ENCODE measurements at places on chromosomes 11 and 22.

- peak; percentile 81 for DNase-seq
These were observed 15.8 kb downstream of the CYB5R2 start for GRCh38 chr11:7657306-7658025.

GRCh38 chr11:12862696-12863469, 146.2 kb upstream of the RASSF10 start:
- no peak for DNase-seq

- DNase-seq = no peak
These were observed at the start of gene SLC7A4 for GRCh38 chr22:21032037-21032867. Gene SLC7A4, minus strand, starts transcription at chr22:21032561. Its CDS starts 749 bp downstream, at chr22:21031812.

DNA sequence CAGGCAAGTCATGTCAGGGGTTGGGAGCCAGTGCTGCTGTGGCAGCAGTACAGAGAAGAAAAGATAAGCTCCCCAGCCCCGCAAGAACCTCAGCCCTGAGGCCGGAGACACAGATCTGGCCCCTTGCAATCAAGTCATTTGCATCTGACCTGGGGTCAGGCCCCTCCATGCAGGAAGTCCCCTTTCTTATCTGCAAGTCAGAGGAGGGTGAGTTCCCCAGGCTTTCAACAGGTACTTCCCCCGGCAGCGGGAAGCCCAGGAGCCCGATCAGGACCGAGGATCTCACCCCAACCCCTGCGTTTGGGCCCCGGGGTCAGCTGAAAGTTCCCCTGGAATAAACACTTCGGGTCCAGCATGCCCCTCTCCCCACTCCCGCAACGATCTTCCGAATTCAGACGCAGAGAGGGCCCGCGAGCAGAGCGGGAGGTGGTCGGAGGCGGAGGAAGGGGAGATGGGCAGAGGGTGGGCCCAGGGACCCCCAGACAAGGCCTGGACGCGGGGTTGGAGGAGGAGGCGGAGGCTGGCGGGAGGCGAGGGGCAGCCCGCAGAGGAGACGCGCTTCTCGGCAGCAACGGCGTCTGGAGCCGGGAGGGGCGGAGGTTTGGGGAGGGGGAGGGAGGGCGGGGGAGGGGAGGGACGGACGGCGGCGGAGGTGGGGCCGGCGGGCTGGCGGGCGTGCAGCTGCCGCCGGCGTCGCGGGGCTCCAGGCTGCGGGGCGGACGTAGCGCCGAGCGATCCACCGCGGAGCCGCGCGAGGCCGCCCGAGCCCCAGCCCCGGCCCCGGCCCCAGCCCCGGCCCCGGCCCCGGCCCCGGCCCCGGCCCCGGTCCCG, at the start of gene TSPAN18:
Gene TSPAN18 (plus strand): TSS at position 680 of the 831 bp plus-strand sequence. CDS start 179,455 bp downstream, outside the sequence.
- no peak for DNase-seq

- no peak for DNase-seq
These were observed 65.1 kb downstream of the USP35 start for GRCh38 chr11:78253797-78254196.

DNA sequence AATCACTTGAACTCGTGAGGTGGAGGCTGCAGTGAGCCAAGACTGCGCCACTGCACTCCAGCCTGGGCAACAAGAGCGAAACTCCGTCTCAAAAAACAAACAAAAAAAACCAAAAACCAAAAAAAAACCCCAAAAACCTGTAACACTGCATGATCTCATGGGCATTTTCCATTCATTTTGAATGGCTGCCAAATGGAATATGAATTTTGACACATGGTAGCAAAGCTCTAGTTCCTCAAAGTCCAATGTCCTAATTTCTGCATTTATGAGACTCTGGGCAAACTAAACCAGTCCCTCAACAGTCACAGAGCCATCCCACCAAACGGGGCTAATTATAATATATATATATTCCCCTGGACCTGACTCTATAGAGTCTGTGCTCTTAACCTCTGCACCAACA, 61.8 kb downstream of the SGSM3 start:
- DNase-seq = no peak

DNA sequence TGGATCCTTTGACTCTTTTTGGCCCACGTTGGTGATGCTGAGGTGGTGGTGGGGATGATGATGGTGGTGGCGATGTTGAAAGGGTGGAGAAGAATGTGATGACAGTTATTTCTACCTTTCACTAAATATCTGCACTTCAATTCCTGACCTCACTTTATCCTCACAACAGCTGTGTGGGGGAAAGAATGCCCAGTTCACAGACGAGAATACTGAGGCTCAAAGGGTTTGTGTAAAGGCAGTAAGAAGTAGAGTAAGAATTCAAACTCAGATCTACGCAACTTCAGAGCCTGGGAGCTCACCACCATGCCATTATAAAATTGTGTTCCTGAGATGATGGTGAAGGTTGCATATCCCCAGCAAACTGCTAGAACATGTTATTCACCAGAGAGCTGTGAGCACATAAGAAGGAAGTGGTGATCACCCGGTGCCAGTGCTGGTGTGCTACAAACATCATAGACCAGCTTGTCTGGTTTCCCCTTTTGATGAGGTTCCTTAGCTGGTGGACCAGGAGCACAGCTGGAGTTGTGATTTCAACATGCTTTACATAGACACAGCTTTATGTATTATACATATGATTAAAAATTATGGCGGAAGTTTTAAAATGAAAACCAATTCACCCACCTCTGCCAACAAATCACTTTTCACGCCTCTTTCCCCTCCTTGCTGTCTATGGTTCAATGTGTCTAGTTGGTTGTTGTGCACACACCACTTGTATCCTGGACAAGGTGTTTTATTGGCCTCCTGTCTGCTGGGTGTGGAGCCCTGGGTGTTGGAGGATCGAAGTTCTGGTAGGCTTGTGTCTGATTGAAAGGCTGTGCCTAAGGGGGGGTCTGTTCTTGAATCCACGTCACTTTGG, 6.2 kb downstream of the ST14 start:
- DNase-seq = no peak
